ENCODE measurements at places on chromosomes 6 and 20.

- no peak for DNase-seq
These were observed 9.5 kb upstream of the TP53RK start for GRCh38 chr20:46698788-46699187.

DNA sequence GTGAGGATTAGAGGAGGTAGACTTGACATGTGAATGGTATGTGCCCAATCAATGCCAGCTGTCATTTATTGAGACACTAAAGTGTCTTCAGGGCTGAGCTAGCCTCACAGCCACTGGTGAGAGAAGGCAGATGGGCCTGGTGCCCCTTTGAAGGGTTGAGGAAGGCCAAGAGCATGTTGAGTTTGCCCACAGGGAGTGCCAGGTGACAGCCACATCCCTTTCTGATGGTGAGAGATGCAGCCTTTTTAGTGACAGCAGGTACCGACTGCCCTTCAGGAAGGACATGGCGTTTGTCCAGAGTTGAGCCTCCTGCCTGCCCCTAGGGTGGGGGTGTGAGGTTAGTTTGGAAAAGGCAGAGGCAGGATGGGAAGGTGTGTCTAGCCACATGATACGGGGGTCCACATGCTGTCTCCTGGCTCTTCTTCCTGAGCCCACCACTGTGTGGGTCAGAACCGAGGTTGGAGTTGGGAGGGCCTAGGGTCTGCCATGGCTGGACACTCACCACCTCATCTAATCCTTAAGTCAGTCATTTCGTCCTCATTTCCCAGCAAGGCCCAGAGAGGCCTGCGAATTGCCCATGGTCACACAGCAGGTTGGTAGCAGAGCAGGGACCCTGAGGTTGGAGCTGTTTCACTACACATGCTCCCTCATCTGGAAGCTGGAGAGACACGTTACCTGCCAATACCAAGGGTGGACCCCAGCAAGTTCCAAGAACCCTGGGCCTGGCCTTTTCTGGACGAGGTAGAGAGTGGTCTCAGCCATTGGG lies 32.5 kb downstream of the SPDEF start:
- no peak for DNase-seq

- no peak for DNase-seq
These were observed 229.8 kb downstream of the HAO1 start for GRCh38 chr20:7710440-7710839.

GRCh38 chr6:118383924-118384323 lies 164.2 kb upstream of the PLN start:
- no peak for DNase-seq

GRCh38 chr6:143115728-143116127 lies 55.0 kb downstream of the AIG1 start:
- DNase-seq, result no peak

- DNase-seq, result peak; percentile 60
These were observed 31.6 kb upstream of the SLC32A1 start for GRCh38 chr20:38692436-38693411.

GRCh38 chr6:150230832-150231524 lies 88.1 kb downstream of the PPP1R14C start:
- no peak for DNase-seq

DNA sequence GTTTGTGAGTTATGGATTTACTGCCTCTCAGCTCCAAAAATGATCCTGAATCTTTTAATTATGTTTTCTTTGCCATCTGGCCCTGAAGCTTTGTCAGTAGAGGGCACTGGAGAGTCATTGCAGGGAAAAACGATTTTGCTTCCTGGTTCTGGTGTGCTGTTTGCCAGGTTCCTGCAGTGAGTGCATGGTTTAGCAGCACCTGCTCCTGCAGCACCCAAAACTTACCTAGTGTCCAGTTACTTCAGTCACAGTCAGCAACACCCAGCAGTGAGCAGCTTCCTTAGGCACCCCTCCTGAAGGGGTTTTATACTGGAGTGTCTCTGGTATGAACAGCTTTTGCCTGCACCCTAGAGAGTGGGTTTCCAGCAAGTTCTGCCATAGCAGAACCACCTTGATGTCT lies 6.0 kb upstream of the TRIM26 start:
- no peak for DNase-seq

GRCh38 chr6:9521152-9521530 lies 893.7 kb downstream of the TFAP2A start:
- DNase-seq, result no peak

DNA sequence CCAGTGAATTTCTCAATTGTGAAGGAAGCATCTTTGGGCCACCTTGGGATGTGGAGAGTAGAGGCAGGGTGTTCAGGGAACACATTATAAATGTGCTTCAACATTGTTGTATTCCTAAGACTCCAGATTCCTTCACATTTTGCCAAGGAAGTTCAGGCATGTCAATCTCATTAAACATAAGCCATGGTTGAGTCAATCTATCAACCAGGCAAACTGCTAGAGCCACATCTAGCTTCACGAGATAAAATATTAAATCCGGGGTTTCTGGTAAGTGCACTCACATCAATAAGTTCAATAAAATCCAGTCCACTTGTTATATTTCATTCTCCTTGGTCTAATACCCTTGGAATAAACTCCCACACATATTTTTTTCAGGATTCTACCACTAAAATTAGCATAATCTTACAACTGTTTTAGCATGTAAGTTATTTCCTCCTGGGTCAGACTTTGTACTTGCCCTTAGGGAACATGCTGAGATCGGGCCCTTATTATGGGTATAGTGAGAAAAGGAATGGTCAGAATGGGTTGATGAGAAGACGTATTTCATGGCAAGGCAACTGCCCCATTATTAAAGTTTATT lies 93.6 kb downstream of the ADTRP start:
- DNase-seq, result no peak

GRCh38 chr6:85465762-85466161 lies 15.9 kb downstream of the NT5E start:
- DNase-seq, result no peak

GRCh38 chr6:155517294-155517693 lies 61.7 kb upstream of the NOX3 start:
- no peak for DNase-seq

- DNase-seq, result no peak
These were observed 22.1 kb upstream of the POM121L2 start for GRCh38 chr6:27334141-27334540.

GRCh38 chr6:33935439-33936080 lies 131.8 kb upstream of the MLN start:
- DNase-seq, result no peak
